GF-D8 (cell line): ENCODE measurements at places on chromosomes 12 and 14.

GRCh38 chr12:31031951-31032335 is 41.7 kb upstream of the DDX11 start:
- no peak for DNase-seq

- DNase-seq: peak; percentile 45
Measured at GRCh38 chr12:50222275-50222783, 55.2 kb upstream of the CERS5 start.

GRCh38 chr12:12305568-12306300 is 38.9 kb upstream of the LRP6 start:
- DNase-seq: no peak

DNA sequence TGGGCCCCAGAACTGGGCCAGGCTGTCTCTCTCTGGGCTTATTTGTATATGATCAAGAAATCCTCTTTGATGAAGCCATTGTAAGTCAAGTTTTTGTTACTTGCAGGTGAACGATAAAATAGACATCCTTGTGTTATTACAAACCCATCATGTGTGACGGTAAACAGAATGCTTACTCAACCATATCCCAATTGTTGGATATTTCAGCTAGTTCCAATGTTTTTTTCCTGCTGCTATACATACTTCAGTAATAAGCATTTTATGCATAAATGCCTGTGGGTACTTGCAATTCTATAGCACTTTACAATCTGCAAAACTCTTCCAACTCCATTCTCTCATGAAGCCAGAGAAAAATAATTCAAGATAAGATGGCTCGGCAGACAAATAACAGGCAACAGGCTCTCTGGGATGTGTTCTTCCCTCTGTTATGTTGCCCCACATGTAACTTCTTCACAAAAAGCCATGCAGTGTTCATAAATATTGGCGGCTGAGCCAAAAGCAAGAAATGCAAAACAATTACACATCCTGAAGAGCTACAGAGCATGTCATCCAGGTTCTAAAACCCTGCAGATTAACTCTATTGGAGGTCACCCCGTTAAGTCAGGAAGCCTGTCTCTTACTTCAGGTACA is 69.5 kb downstream of the CLMN start:
- no peak for DNase-seq

- no peak for DNase-seq
Measured at GRCh38 chr12:40569626-40570179, 122.5 kb upstream of the CNTN1 start.

DNA sequence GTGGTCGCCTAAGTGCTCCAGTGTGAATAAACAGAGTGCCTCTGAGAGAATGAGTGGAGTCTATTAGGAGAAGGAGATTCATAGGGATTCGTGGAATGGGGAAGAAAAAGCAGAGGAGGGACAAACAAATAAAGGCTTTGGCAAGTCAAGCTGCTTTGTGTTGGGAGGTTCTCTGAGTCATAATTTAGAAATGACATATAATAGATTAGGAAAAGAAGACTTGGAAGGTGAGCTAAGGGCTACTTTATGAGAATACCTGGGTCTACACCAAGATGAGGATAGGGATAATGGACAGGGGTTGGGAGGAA is 6.4 kb upstream of the NTN4 start:
- no peak for DNase-seq

DNA sequence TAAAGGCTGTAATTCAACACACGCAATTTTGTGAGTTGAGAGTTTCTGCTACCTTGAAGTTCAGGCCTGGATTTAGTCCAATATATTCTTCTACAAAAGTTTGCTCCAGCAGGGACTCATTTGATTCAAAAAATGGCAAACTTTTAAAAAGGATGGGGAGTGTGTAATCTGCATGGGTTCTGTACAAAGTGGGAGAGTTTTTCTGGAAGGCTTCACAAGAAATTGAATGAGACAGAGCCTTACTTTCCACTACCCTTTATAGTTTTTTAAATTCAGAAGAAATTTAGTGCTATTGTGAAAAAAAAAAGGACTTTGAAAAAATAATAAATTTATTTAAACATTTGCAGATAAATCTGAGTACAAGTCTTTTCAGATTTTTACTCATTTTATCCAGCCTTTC is 116.9 kb downstream of the METTL25 start:
- DNase-seq: no peak

DNA sequence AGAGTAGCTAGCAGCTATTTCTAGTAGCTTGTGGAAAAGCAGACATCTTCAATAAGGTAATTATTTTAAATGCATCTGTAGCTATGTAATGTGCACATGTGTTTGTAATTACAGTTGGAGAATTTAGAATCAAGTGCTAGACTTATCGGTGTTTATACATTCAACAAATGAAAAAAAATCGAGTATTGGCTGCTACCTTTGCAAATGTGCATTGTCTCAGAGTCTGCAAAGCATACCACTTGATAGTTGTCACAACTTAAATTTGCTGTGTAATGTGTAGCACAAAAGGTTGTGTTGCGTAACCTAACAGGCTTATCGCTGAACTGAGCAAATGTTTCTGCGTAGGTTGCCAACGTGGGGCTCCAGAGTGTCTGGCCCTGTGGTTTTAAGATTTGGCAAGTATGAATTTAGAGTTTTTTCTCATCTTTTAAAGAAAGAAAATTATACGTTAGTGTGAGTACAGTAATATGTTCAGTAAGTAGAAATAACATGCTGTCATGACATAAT is 44.3 kb downstream of the TMTC2 start:
- DNase-seq: no peak

GRCh38 chr14:59450716-59451115 is 14.5 kb downstream of the GPR135 start:
- no peak for DNase-seq

DNA sequence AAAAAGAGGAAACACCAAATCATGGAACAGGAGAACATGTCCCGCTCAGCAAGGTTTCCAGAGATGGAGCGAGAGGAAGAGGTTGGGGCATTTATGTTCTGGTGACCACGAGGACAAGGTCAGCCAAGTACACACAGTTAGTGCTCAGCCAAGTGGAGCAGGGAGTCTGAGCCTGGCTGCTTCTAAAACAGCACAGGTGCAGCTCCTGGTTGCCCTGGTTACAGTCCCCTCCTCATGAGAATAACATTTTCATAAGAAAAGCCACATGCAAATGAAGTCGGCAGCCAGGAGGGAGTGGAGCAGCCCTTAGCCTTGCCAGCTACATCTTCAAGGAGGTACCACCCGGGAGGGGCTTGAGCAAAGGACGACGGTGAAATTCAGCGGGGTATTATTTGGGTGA is 81.8 kb downstream of the NOS1 start:
- DNase-seq: no peak

- no peak for DNase-seq
Measured at GRCh38 chr12:2212537-2212936, 159.8 kb downstream of the CACNA1C start.

DNA sequence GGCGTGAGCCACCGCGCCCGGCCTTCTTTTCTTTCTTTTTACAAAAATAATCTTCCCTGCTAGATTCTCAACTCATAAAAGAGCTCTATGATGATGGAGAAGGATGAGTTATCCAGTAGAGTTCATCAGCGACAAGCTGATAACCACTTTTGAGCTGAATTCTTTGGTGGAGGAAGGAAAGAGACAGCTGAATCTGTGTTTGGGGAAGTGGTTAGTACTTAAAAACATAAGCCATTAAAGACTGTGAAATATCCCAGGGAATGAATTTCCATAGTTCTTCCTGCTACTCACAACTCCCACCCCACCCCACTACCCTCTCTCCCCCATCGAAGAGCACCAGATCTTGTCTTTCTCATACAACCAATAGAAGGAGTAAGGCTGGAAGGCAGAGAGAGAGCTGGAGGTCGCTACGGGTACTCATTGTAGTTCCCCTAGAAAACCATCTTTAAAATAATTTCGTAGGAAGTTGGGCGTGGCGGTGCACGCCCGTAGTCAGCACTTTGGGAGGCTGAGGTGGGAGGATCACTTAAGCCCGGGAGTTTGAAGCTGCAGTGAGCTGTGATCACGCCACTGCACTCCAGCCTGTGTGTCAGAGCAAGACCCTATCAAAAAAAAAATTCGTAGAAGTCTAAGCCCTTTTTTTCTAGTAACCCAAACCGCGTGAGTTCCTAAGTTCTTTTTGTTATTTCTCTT is 647 bp upstream of the ESPL1 start:
- DNase-seq: no peak

DNA sequence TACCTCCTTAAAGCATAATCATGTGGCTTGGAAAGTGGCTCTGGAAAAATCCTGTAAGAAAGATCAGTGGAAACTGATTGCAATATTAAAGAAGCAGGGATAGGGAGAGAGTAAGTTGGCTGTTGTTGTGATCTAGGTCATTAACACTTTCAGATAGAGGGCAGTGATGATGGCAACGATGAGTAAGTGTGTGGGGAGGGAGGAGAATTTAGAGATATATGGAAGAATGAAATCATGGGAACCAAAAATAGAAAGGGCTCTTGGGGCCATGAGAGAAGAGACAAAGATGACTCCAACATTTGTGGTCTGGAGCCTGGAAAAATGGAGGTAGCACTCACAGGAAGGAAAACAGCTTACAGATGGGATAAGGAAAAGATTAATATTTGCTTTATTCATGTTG is 23.3 kb downstream of the SNRPF start:
- no peak for DNase-seq

- DNase-seq: no peak
Measured at GRCh38 chr14:80764921-80765507, 176.5 kb downstream of the CEP128 start.

GRCh38 chr14:76307786-76308780 is 67.9 kb upstream of the ESRRB start:
- DNase-seq: no peak

GRCh38 chr12:70739756-70740155 is 102.5 kb upstream of the PTPRB start:
- no peak for DNase-seq

DNA sequence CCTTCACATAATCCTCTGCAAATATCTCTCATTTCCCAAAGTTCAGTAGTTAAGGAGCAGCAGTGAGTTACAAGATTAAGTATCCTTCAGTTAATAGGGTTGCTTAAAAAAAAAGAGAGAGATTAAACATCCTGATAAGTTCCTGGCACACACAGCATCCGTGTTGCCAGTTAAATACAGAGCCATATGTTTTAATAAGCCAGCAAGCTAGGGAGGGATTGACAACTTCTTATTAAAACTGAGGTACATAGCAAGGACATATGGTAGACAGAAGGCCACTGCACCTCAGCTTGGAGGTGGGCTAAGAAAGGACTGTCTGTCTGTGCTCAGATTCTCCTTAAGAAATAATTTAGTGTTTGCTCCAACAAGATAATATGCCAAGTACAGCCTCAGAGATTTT is 9.6 kb upstream of the TMEM30B start:
- no peak for DNase-seq

DNA sequence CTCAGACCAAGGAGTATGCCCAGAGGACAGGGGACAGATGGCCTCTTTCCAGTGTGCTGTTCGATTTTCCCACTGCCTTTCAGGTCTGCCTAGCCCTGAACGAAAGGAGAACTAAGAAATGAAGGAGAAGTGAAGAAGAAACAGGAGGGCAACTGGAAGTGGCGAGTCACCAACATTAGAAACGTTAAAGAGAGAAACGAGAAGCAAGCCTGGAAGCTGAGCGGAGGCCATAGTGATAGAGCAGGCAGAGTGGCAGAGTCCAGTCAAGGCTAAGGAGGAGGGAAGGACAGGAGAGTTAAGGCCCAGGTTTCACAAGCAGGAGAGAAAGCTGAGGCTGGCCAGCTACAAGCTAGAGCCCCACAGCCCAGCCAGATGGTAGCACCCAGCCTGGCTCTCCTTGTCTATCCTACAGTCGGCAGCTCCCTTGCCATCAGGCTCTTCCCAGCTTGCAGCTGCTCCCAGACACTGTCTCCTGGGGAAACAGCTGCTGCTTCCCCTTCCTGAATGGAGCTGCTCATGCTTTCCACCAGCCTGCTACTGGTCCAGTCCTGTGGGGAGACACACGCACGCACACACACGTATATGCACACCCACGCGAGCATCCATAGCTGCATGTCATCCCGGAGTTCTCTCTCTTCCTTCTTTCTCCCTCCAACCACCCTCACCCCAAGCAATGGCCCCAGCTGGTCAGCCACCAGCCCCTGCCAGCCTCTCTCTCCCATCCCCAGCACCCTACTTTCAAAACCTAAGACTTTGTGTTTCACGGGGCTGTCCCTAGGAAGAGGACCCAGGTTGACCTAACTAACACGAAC is 139.7 kb upstream of the CCND2 start:
- no peak for DNase-seq
